ENCODE measurements at places on chromosomes 1 and 21. TPM values are rescaled to one million over a fixed set of nuclear protein-coding genes. Genes with fewer than 3 reads are reported as not detected.
A peak's percentile ranks its signal among the peaks of the same experiment; 100 is the strongest.

GRCh38 chr1:214331180-214331579, 50.2 kb downstream of the SMYD2 start:
- no peaks in the 10 kb centered on the region for H3K27me3 ChIP-seq
- no peak overlapping the region for H3K4me3 ChIP-seq
- no peak for DNase-seq
- no peaks in the 10 kb centered on the region for H3K4me1 ChIP-seq
- no peak overlapping the region for H3K27ac ChIP-seq

DNA sequence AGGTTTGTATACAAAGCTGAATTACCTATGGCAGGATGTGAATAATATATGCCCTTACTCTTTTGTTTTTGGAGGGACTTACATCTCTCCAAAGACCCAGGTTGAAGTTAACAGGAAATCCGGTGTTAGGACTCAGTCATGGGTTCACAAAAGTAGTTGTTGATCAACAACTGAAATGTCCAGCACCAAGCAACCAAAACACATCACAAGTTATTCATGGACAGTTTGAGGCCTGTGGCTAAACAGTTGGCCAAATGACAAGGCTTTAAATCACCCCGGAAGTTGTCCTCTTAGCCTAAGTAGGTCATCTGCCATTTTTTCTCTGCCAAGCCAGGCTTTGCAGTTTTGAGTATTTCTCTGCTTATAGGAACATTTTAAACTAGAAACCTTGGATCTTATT, 89.9 kb downstream of the CD247 start:
- no peaks in the 10 kb centered on the region for H3K36me3 ChIP-seq
- no peaks in the 10 kb centered on the region for H3K4me1 ChIP-seq
- H3K27me3 ChIP-seq: no peaks in the 10 kb centered on the region
- DNase-seq: no peak

GRCh38 chr1:113835686-113836290, 23.5 kb upstream of the RSBN1 start:
- no peak overlapping the region for H3K27ac ChIP-seq
- no peak for DNase-seq
- H3K27me3 ChIP-seq: no peaks in the 10 kb centered on the region

DNA sequence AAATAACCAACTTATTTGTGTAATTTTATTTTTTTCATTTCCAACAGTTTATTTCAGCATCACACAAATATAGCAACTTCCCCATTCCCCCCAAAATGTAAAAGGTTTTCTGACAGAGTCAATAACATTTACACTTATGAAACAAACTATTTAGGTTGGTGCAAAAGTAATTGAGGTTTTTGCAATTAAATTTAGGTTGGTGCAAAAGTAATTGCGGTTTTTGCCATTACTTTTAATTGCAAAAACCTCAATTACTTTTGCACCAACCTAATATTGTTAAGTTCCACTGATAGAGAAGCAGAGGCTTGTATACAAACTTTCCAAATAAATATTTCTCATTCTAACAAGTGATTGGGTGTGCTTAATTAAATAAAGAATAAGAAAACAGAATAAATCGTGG, 270.9 kb upstream of the DUSP10 start:
- no peak overlapping the region for H3K27ac ChIP-seq
- H3K27me3 ChIP-seq: no peaks in the 10 kb centered on the region
- no peaks in the 10 kb centered on the region for H3K4me1 ChIP-seq
- no peak overlapping the region for H3K4me3 ChIP-seq

GRCh38 chr1:208080396-208081286, 163.5 kb downstream of the PLXNA2 start:
- no peak overlapping the region for H3K4me3 ChIP-seq
- H3K27me3 ChIP-seq: no peaks in the 10 kb centered on the region
- peaks cover 82% of the 10 kb centered on the region for H3K36me3 ChIP-seq

GRCh38 chr1:119133987-119134386, 6.5 kb downstream of the WARS2 start:
- H3K27ac ChIP-seq: no peak overlapping the region
- DNase-seq: no peak
- peaks cover 2% of the 10 kb centered on the region for H3K4me1 ChIP-seq
- no peak overlapping the region for H3K4me3 ChIP-seq

- no peak for DNase-seq
- no peak overlapping the region for H3K4me3 ChIP-seq
- H3K36me3 ChIP-seq: peaks cover 72% of the 10 kb centered on the region
- no peaks in the 10 kb centered on the region for H3K4me1 ChIP-seq
Observed at GRCh38 chr1:207766569-207766968, 14.7 kb downstream of the CD46 start.

- no peaks in the 10 kb centered on the region for H3K4me1 ChIP-seq
- no peak overlapping the region for H3K27ac ChIP-seq
- no peak overlapping the region for H3K4me3 ChIP-seq
- H3K36me3 ChIP-seq: peaks cover 49% of the 10 kb centered on the region
- no peak for DNase-seq
- H3K27me3 ChIP-seq: no peaks in the 10 kb centered on the region
Observed at GRCh38 chr1:169884634-169885033, 9.1 kb downstream of the SCYL3 start.

- DNase-seq: no peak
- H3K27ac ChIP-seq: no peak overlapping the region
- H3K27me3 ChIP-seq: no peaks in the 10 kb centered on the region
- no peaks in the 10 kb centered on the region for H3K36me3 ChIP-seq
- H3K4me3 ChIP-seq: no peak overlapping the region
Observed at GRCh38 chr1:186531561-186532165, 70.7 kb upstream of the PDC start.

DNA sequence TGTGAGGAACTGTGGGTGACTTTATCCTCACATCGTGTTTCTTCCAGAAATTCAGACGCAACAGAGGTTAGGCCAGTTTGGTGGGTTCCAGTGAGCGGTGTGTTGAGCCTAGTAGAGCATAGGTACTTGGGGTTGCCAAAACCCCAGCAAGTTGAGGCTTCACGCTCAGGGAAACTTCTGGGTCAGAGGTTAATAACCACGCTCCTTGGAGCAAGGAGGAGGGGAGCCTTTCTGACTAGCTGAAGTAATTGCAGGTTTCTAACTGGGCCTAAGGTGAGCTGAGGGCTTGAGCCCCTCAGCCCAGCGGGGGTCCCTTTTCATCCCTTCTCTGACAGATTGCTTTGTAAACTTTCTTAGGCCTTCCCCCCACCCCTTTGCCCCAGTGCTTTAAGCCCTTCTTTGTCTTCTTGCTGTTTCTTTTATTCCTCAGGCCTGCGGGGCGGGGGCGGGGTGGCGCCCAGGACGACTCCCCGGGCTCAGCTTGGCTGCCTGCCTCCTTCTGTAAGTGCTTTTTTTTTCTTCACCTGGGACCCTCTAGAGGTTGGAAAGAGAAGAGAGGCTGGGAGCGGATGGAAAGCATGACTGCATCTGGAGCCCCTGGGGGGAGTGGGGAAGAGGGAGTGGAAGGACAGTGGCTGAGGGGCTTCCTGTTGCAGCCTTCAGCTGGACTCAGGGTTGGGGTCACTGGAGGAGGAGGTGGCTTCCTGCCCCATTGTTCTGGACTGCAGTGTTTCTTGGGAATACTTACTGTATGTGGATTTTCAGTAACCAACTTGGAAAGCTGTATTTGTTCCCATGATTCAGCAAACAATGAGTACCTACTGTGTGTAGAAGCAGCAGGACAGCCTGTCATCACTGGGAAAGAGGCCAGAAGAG, 1.3 kb upstream of the ZNF436 start:
- H3K27ac ChIP-seq: peak overlapping the region; percentile 97
- H3K36me3 ChIP-seq: peaks cover 7% of the 10 kb centered on the region
- peak overlapping the region; percentile 87 for H3K4me3 ChIP-seq
- no peak for DNase-seq

- H3K27ac ChIP-seq: no peak overlapping the region
- H3K4me3 ChIP-seq: no peak overlapping the region
- H3K27me3 ChIP-seq: peaks cover 11% of the 10 kb centered on the region
Observed at GRCh38 chr1:148264374-148265276, 112.5 kb upstream of the NBPF11 start.

- no peak for DNase-seq
- no peak overlapping the region for H3K4me3 ChIP-seq
- H3K36me3 ChIP-seq: no peaks in the 10 kb centered on the region
- no peaks in the 10 kb centered on the region for H3K4me1 ChIP-seq
- H3K27me3 ChIP-seq: no peaks in the 10 kb centered on the region
Observed at GRCh38 chr1:104874044-104874443, 1124.3 kb downstream of the AMY1C start.

DNA sequence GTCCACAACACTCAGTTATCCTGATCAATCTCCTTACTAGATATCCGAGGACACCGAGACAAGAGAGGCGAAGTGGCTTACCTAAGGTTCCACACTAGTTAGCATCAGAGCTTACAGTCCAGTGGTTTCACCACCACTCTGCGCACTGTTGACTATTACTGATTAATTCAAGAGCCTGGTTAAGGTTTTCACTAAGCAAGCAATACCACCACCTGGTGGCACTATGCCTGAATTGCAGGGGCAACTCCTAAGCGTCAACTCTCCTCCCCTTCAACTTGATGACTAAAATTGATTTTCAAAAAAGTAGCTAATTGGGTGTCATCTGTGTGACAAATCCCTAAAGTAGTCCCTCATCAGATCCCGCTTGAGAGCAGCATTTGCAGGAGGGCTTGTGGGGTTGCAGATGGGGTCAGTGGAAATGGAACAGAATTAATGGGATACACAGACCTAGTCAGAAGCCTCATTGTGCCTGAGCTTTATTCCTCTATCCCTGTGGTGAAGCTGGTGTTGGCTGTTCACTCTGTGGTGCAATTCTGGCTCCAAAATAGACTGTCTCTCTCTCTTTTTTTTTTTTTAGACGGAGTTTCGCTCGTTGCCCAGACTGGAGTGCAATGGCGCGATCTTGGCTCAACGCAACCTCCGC, 9.1 kb downstream of the TTC22 start:
- no peaks in the 10 kb centered on the region for H3K4me1 ChIP-seq
- no peak overlapping the region for H3K27ac ChIP-seq
- no peak for DNase-seq
- no peak overlapping the region for H3K4me3 ChIP-seq

DNA sequence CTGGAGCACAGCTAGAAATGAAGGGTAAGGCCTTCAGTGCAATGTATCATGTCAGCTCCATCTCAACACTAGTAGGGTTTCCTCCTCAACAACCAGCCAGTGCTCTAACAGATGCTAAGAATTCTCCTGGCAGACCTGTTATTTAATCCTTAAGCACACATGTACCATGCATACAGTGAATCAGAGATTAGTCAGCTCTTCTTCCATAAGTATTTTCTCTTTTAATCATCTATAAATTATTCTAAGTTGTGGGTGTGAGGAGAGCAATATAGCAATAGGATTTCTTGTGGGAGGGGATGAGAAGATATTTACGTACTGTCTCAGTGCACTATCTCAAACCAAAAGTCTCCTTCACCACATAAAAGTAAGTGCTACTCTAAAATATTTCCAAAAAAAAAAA, 95.3 kb downstream of the COP1 start:
- H3K27me3 ChIP-seq: no peaks in the 10 kb centered on the region
- H3K4me1 ChIP-seq: no peaks in the 10 kb centered on the region
- no peak overlapping the region for H3K4me3 ChIP-seq
- no peak for DNase-seq
- peaks cover 12% of the 10 kb centered on the region for H3K36me3 ChIP-seq

DNA sequence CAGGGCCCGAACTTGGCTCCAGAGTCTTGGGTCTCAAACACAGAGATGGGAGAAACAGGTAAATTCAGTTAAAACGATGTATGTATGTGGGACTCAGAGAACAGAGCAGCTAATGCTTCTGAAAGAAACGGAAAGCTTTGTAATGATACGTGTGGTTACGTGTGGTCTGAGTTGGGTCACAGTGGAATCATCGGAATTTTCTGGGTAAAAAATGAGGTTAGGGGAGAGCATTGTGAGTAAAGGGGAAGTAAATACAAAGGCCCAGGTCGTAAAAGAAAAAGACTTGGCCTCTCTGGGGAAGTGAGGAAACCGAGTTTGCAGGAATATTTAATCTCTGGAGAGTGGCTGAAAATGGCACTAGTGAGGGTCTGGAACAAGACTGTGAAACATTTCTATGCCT, 8.3 kb downstream of the NHLH2 start:
- no peak overlapping the region for H3K4me3 ChIP-seq
- no peaks in the 10 kb centered on the region for H3K36me3 ChIP-seq
- peaks cover 16% of the 10 kb centered on the region for H3K4me1 ChIP-seq
- H3K27me3 ChIP-seq: peaks cover 26% of the 10 kb centered on the region
- DNase-seq: no peak

- no peak overlapping the region for H3K4me3 ChIP-seq
- no peaks in the 10 kb centered on the region for H3K27me3 ChIP-seq
- H3K36me3 ChIP-seq: no peaks in the 10 kb centered on the region
- no peak overlapping the region for H3K27ac ChIP-seq
- no peak for DNase-seq
- H3K4me1 ChIP-seq: peaks cover 17% of the 10 kb centered on the region
Observed at GRCh38 chr1:205675247-205675646, 5.1 kb downstream of the SLC45A3 start.

DNA sequence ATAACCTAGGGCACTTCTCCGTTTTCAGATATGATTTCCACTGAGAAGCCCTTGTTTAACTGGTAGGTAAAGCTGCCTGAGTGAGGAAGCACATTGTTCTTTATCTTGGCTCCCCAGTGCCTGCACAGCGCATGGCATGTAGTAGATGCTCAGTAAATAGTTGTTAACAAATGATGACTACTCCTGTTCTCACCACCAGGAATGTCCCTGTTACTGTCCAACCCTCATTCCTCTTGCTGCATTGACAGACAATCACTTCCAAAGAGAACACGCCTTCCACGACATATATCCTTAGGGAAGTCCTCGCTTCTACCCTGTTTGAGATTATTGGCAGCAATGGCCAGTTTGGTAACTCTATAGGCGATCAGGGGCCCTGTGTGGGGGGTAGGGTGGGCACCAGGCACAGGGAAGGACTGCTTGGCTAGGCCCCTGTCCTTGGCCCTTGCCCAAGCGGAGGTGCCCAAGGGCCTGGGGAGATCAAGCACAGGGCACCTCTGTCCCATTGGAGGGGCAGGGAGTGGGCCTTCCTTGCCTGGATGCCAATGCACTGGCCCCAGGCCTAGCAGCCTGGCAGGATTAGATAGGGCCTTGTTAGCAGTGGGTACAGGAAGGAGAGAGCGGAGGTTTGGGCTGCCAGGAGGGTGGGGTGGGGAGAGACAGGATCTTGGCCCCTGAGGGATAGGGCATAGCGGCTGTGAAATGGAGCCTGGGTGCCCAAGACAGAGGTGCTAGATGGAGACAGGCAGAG, 10.2 kb downstream of the NES start:
- peak overlapping the region; percentile 82 for H3K27ac ChIP-seq
- H3K4me1 ChIP-seq: peaks cover 56% of the 10 kb centered on the region
- no peaks in the 10 kb centered on the region for H3K27me3 ChIP-seq
- DNase-seq: no peak
- no peak overlapping the region for H3K4me3 ChIP-seq

GSTM5 gene
- total RNA-seq: 18.1 TPM

CADM3 gene
- 1.7 TPM for total RNA-seq

SLAMF6 gene
- 4.4 TPM for total RNA-seq

GJA4 gene
- 20.0 TPM for total RNA-seq

SYPL2 gene
- total RNA-seq: 3.1 TPM

PDIK1L gene
- 11.4 TPM for total RNA-seq

SPRR1B gene
- total RNA-seq: not detected

OR2T33 gene
- total RNA-seq: not detected

PROK1 gene
- 0.41 TPM for total RNA-seq

MROH9 gene
- not detected for total RNA-seq

TFF1 gene
- not detected for total RNA-seq
